Frontal cortex (tissue), 4 donors: ENCODE measurements at places on chromosomes 5 and 9.
A peak's percentile ranks its signal among the peaks of the same experiment; 100 is the strongest.

DNA sequence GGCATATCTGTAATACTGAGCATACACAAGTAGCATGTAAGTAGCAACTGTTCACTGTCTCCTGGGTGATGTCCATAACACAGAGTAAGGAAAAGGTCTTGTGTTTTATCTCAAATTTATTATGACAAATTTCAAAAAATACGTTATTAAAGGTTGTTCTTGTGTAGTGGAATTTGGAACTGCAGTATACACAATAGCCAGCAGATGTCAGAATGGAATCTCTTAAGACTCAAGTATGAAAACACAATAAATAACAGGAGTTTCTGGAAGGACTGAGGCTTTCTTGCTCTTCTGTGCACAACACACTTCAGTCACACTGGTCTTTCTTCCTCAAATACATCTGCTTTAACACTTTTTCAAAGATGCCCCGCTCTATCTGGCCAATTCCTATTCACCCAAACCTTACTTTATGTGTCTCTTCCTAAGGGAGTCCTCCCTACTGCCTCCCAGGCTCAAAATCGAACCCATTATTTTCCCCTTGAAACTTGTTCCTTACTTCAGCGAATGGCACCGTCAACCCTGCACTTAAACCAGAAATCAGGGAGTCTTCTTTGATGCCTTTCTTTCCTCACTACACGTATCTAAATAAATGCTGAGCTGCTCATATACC, 6.5 kb upstream of the FBXO10 start:
- DNase-seq = no peak

GRCh38 chr5:56003179-56003578, 8.4 kb upstream of the IL6ST start:
- no peak for DNase-seq

GRCh38 chr9:109857336-109857735, 77.3 kb downstream of the PALM2AKAP2 start:
- no peak for DNase-seq

DNA sequence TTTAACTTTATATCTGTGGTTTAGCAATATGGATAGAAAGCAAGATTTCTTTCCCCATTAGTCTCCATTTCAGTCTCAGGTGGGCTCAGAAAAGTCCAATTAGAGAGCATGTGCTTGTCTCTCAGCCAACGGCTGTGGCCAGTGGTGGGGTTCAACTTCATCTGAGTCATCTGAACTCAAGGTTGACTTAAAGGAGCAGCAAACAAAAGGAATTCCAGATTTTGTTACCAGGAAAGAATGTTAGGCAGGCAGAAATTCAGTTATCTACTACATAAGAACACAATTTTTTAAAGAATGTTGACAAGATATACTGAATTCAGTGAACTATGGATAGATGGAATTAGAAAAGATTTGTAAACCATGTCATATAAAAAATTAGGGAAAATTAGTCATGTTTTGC, 784.1 kb downstream of the MAT2B start:
- no peak for DNase-seq

GRCh38 chr5:65840071-65840470, 86.3 kb upstream of the ERBIN start:
- DNase-seq = no peak

- no peak for DNase-seq
Measured at GRCh38 chr5:111447099-111447498, 65.2 kb downstream of the STARD4 start.

DNA sequence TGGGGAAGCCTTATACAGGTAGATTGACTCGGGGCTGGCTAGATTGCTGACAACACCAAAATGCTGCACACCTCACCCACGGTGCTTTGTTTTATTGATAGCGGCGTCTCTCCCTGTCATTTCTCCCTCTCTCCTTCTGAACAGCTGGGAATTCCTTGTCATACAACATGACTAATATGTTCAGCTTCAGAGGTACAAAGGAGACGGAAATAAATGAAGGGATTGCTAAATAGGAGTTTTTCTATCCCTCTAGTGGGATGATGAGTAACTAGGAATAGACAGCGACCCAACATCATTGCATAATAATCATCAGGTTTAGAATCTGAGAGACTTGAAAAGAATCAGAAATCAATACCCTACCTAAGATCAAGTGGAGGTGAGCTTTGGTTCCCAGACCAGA, 337.7 kb upstream of the PANK3 start:
- no peak for DNase-seq

GRCh38 chr5:50733741-50734140, 67.3 kb downstream of the PARP8 start:
- DNase-seq = no peak

DNA sequence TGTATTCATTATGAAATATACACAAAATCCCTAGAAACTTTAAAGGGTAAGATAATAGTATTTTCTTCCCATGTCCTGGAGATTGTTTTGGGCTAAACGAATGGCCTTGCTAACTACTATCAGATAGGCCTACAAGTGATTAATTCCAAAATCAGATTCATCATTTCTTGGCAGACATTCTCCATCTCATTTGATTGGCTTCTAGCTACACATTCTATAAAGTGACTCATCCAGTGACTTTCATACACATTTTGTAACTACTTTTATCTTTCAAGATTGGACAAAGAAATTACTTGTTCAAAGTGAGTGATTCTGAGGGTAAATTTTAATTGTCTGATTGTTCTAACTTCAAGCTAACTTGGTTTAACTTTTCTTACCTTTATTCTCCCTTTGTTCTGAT, 93.3 kb downstream of the RAPGEF6 start:
- DNase-seq = no peak

GRCh38 chr9:2086971-2087370, 71.8 kb downstream of the SMARCA2 start:
- no peak for DNase-seq

DNA sequence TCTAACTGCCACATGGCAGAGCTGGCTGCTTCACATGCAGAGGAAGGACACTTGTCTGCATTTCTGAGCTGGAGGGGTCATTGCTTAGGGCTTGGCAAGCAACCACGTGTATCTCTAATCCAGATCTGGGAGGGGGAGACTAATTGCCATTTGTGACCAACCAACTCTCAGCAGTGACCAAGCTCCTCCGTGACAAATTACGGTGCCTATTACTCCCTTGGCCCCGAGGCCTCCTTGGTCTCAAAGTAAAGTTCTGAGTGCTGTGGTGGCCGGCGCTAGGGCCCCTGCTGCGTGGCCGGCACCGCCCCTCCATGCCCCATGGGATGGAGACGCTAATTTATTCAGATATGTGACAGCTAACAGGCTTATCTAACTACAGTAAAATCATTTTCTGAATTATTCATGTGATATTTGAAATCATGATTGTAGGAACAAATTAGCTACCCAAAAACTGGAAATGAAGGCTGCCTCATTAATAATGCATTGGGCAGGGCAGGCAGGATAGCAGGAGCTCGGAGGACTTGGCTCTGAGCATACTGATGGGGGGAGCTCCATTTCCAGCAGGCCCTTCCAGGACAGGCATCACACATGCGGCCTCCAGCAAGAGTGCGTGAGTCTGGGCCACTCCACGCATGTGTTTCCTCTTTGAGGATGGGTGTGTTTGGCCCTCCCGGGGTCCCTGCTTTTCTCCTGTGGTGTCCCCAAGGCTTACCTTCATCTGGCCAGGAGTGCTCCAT, 67.7 kb downstream of the C5orf15 start:
- no peak for DNase-seq

- peak; percentile 68 for DNase-seq
Measured at GRCh38 chr9:135501261-135502167, 1.0 kb downstream of the MRPS2 start.

DNA sequence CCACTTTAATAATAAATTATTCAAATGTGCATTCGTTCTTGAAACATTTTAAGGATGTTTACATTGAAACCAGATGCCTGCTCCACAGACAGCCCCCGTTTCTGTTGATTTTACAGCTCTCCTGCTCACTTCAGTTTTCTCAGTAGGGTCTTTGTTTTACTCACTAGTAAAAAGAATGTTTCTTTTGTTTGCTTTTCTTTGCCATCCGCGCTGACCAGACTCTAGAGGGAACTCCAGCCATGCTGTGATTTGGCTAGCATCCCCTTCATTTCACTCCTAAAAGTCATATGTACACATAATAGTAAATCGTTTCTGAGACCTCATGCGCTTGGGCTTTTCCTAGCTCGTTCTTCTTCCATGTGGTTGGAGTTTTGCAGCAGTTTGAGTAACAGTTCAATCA, 28.7 kb upstream of the PALM2AKAP2 start:
- peak; percentile 8 for DNase-seq

GRCh38 chr9:34563262-34563661, 26.3 kb downstream of the CNTFR start:
- DNase-seq = no peak

GRCh38 chr5:1538276-1538675, 14.5 kb upstream of the LPCAT1 start:
- no peak for DNase-seq

DNA sequence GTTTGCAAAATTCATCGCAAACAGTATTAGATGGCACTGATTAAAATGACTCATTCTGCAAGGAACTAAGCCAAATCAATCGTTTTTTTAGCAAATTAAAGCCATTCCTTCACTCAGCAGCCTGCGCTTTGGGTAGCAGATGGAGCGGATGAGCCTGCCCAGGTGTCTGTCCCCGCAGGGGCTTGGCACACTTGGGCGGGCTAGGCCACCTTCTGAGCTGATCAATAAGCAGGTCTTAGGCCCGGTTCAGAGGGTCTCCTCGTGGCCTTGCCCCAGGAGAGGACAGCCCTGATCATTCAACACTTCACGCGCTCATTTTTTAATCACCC, 78.0 kb upstream of the FCN1 start:
- DNase-seq = no peak

DNA sequence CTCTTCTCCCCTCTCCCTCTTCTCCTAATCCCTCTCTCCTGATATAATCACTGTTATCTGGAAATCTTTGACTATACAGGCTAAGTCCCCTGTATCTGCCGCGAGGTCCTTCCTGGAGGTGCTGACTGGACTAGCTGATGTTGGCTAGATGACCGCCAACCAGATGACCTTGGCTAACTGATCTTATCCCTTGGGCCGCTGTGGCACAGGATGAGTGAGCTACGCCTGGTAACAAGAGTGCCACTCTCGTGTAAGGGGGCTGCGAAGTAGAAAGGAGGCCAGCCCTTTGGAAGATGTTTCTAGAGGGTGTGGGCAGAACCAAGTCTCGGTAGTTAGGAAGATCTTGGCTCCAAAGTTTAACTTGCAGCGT, 345 bp upstream of the PRRC1 start:
- DNase-seq = no peak

- no peak for DNase-seq
Measured at GRCh38 chr9:90834828-90835595, 33.4 kb downstream of the SYK start.

GRCh38 chr5:57447658-57448057, 35.0 kb downstream of the ACTBL2 start:
- no peak for DNase-seq

DNA sequence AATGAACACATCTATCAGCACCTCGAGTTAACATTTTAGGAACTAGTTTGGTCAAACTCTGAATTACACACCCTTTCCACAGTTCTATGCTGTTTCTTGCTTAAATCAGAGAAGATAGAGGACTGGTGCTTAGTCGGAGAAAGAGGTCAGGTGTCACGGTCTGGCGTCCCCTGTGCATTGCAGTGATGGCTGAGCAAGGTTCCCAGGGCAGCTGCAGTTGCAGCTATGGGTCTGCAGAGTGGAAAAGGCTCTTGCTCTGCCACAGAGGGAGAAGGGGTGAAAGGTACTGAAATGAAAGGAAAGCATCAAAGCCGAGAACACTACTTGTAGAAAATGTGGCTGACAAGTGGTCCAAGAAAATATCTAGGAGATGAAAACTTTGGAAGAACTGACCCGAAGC, 25.2 kb upstream of the SH3RF2 start:
- no peak for DNase-seq

DNA sequence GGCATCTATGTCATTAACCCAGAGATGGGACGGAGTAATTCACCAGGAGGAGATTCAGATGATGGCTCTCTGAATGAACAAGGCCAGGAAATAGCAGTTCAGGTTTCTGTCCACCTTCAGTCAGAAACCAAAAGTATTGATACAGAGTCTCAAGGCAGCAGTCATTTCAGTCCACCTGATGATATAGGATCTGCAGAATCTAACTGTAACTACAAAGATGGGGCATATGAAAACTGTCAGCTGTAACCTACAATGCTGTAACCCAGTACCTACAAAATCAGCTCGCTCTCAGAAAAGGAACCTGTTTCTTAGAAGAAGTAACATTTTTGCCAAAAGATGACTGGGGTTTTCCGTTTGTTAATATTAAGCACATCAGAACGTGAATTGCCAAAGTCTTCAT, 14.7 kb downstream of the MFAP3 start:
- no peak for DNase-seq

DNA sequence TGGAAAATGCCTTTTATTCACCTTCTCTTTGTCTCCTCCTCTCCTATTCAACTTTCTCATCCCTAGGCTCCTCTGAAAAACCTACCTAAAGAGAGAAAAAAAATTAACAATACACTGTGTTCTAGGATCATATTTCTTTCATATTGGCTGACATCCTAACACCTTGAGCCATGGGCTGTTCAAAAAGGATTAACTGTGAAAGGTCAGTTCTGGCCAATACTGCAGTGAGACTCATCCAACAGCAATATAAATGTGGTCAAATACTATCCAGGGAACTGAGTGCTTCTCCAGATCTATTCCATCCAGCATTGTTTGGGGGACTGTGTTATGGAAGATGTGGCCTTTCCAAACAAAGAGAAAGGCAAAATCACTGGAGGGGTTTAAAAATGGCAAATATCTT, 131.1 kb upstream of the MOCS2 start:
- no peak for DNase-seq

- no peak for DNase-seq
Measured at GRCh38 chr9:124780757-124781151, 3.8 kb downstream of the OLFML2A start.

GRCh38 chr5:152514827-152515397, 109.8 kb upstream of the NMUR2 start:
- peak; percentile 21 for DNase-seq

DNA sequence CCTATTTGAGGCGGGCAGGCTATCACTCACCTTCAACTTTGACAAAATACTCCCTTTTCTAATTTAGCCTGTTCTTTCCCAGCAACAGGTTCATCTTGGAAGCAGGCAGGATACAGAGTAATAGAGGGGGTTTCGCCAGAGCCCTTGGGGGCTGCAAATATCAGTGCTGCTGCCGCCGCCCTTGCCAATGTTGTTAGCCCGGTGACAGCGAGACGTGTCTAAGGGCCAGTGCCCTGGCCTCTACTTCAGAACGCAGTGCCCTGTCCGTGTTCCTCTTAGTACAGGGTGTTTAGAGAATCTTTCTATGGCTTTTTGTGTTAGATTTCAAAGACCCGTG, 703 bp downstream of the FAM120AOS start:
- DNase-seq = peak; percentile 22
